ENCODE measurements at places on chromosomes 12 and 14. TPM values are rescaled to one million over a fixed set of nuclear protein-coding genes. Genes with fewer than 3 reads are reported as not detected.
A peak's percentile ranks its signal among the peaks of the same experiment; 100 is the strongest.

Gene RNF212B
- not detected for total RNA-seq

Gene RAD9B
- total RNA-seq = 0.90 TPM

Gene KRT3
- not detected for total RNA-seq

DNA sequence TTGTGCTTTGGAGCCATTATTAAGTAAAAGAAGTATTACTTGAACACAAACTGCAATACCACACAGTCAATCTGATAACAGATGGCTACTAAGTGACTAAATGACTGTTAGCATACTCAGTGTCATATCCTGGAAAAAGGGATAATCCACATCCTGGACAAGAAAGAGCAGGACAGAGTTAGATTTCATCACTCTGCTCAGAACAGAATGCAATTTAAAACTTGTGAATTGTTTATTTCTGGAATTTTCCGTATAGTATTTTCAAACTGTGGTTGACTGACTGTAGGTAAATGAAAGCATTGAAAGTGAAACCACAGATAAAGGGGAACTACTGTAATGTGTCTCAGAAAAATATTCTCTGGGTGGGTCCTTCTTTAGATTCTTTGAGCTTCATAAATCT lies 458.8 kb downstream of the TMEM117 start:
- no peak for DNase-seq

DNA sequence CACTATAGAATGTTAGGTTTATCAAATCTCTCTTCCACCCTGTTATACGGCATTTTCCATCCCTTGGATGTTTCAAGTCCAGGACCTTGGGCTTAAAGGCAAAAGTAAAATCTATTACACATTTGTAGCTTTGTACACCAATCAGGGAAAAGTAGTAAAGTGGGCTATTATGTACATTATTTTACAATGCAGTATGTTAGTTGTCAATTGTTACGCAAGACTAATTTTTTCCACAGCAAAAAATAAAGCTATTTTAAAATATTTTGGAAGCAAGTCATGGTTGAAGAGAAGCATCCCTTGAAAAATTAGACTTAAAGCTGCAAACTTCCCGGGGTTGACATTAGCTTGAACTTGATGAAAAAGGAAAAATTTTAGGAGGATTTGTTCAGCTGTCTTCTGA lies 476.2 kb downstream of the DIO2 start:
- no peak for DNase-seq

GRCh38 chr14:29216268-29217232 lies 450.0 kb downstream of the FOXG1 start:
- no peak for DNase-seq

DNA sequence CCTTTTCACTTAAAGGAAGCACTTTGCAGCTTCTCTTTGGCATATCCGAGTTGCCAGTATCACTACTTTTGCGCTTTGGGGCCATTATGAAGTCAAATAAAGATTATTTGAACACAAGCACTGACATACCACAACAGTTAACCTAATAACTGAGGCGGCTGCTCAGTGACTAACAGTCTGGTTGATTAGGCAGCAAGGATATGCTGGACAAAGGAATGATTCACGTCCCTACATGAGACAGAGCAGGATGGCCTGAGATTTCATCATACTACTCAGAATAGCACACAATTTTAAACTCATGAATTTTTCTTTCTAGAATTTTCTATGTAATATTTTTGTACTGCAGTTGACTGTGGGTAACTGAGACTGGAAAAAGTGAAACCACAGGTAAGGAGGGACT lies 56.9 kb upstream of the E2F7 start:
- DNase-seq = no peak

- DNase-seq = no peak
These were observed 8.1 kb downstream of the CORO1C start for GRCh38 chr12:108722992-108723766.

DNA sequence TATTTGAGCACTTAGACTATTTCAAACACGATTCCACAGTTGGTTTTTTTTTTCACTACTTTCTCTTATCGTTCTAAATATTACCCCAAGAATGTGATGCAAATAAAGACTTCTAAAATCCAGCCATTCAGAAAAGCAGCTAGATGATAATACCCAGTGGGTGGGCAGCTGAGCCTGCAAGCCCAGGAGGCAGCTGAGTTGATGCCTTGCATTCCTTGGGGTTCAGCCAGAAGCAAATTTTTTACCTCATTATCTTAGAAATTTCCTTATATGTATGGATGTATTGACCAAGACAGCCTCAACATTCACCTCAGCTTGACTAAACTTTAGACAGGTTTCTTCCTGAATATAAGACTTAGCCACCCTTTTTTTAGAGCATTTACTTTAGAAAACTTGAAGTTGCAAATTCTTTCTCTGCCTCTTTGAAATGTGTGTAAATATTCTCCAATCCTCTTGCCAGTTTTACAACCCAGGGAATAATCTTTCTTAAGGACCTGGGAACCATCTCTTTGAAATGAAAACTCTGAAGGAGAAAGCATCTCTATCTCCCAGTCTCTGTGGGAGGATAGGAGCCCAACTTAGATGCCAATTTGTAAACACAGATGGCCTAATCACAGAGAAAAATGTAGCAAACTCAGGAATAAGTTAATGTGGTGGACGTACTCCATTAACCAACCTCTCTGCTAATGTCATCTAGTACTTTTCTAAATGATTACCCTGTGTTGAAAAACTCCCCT lies 52.2 kb upstream of the ANP32D start:
- DNase-seq = no peak

- no peak for DNase-seq
These were observed 1.1 kb upstream of the ACTR6 start for GRCh38 chr12:100199347-100200149.

GRCh38 chr12:120258323-120258896 lies 7.1 kb downstream of the PXN start:
- DNase-seq = no peak

DNA sequence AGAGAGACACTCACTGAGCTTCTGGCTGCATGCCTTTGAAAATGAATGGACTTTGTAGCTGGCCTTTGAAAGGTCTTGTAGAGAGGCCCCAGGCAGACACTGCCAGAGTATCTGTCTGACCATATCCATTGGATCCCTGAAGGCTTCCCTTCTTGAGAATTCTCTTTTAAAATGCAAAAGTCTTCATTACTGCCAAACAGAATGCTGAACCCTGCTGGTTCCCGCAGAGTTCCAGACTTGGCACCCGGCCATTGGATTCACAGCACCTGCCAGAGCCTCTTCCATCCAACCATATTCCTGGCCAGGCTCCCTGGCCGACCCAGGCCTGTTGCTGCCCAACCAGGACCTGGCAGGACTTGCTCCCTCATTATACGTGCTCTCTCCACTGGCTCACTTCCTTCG lies 182.5 kb downstream of the GXYLT1 start:
- no peak for DNase-seq

GRCh38 chr14:93977790-93978581 lies 1.6 kb upstream of the ASB2 start:
- no peak for DNase-seq

- DNase-seq = no peak
These were observed 1133.9 kb downstream of the AACS start for GRCh38 chr12:126198966-126199692.

DNA sequence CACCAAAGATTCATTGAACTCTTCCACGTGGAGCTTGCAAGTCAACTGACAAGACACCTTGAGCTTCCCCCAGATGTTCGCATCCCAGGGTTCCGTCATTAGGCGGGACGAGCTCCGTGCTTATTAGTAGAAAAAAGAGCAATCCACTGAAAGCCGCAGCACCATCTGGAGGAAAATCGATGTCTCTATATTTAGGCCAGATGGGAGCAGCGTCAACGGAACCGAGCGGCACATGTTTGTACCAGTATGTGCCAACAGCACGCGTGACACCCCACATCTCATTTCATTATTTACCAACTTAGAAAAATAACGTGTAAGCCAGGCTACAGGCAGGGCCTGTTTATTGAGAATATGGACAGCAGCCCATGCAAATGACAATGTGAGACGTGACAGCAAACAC lies 45.8 kb upstream of the TMEM132D start:
- DNase-seq = peak; percentile 64

Data from mesenteric fat pad (tissue), 1 donor.